ENCODE measurements at places on chromosomes 4 and X.

- DNase-seq = no peak
Observed at GRCh38 chr4:150126864-150127203, 48.6 kb downstream of the DCLK2 start.

DNA sequence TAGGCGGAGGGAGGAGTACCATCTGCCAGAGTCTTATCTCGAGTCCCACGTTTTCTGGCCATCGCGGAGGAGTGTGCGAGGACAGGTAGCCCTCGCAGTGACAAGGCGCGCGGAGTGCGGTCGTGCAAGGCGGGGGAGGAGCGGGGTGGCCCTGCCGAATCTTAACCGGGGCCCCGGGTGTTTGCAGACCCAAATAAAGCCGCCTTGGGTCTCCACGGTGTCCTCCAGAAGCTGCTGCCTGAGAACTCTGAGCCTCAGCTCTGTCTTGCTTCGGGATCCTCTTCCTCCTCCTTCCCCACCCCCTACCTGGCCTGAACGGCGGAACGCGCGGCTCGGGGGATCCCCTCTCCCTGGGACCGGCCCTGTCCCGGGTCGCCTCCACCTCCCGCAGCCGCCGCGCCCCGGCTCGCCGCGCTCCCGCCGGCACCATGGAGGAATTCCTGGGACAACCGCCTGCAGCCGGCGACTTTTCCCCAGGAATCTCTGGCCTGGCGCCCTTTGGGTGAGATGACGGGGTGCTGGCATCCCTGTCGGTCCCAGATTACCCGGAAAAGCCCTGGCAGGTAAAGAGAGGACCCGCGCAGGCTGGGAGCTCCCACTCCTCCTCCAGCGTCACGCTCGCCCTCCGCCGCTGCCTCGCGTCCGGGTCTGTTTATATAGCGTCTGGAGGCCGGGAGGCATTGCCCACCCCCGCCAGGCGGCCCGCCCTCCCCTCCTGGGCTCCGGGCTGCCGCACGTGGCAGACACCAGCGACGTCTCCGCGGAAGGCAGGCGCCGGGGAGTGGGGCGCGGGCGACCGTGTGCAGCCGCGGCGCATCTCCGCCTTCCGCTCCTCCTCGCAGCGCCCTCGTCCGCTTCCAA, at the start of gene GALNTL6:
TSS of gene GALNTL6 (plus strand) at position 740 of the 861 bp plus-strand sequence.
- DNase-seq = no peak

- no peak for DNase-seq
Observed at GRCh38 chrX:150080497-150080896, 142.2 kb upstream of the EOLA2 start.

DNA sequence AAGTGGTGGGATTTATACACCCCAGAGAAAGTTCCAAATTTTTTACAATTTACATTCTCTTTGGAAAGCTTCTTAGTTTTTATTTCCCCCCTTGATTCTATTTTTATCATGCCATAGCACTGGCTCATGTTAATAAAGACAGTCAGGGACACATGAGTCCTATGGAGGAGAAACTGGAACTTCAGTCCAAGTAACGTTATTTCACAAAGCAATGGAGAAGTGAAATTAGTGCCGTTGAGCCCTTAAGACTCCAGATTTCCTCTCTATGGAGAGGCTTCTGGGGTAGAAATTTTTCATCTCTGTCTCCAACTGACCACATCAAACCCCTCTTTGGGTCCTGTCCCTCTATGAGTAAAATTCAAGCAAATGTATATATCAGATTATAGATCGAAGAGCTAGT, 12.8 kb upstream of the TASL start:
- DNase-seq = no peak

DNA sequence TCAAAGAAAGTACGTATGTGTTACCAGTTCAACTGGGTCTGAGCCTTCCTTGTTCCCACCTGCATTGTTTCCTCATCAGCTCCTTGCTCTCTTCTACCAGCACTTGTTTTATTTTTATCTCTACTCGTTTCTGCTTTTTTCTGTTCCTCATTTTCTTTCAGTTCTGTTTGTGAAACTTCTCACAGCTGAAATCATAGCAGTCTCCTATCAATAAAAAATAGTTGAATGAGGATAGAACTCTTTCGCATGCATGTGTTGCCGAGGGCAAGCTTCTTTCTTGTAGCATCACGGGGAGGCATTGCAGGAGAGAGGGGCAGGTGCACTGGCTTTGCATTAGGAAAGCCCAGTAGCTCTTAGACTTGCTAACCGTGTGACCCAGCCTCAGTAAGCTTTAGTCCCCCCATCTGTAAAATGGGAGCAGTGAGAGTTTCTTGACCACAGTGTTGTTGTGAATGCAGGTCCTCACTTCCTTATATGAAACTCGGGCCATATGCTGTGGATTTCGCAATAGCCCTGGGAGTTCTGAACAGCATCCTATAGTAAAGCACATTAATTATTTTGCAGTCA, 24.7 kb downstream of the OFD1 start:
- no peak for DNase-seq

- no peak for DNase-seq
Observed at GRCh38 chrX:93874554-93874953, 200.5 kb downstream of the FAM133A start.

DNA sequence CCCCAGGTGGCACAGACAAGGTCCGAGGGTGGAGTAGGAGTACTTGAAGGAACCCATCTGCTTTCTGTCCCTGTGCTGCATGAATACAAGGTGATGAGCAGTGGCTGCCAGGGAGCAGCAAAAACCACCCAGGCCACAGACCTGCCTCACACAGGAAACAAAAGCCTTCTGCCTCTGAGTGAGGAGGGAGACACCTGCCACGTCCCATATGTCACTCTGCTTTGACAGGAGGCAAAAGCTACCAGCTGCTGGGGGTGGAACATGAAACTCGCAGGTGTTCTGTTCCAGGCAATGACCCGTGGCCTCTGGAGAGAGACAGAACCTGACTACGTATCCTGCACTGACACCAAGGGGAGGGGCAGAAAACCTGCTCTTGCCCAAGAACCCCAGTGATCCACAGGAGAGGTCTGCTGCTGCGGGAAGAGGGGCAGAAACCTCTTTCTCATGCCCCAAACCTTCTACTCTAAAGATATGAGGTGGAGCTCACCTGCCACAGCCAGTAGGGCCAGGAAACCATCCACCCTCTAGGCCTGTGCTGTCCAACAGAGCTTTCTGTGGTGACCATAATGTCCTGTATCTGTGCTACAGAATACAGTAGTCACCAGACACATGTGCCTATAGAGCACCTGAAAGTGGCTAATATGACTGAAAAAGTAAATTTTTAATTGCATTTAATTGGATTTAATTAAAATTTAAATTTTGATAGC, 172.9 kb downstream of the PRDM5 start:
- DNase-seq = no peak

GRCh38 chr4:146245850-146246249, 31.5 kb downstream of the REELD1 start:
- no peak for DNase-seq

DNA sequence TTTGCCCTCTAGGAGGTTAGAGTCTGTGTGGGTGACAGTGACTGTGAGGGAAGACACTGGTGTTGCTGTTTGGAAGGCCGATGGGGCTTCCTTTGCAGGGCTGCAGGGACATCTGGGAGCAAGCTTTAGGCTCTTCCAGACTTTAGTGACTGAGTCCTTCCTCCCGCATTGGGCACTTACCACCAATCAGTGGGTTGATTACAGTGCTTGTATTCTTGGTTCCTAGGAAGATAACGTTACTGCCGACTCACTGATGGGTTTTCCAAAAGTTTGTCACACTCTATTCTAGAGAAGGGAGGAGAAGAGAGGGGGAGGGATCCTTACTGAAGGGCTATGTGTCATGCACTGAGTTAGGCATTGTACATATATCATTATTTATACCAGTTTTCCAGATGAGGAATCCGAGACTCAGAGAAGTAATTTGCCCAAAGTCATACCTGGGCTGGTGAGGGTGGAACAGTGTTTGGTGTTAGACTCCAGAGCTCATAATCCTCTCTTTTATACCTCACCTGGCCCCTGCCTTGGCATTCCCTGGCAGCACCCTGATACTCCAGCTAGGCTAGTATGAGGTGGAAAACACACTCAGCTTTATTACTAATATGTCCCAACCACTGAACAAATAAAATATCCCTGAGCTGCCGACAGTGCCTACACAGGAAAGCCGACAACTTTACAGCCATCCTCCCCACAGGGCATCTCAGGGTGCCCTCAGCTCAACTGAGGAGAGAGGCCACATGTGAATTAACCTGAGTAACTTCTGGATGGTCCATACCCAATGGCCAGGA, 3.8 kb downstream of the CHST7 start:
- DNase-seq = no peak

GRCh38 chrX:136210243-136210642, 41.0 kb downstream of the MAP7D3 start:
- DNase-seq = no peak

GRCh38 chr4:176467001-176467400, 147.2 kb downstream of the SPCS3 start:
- no peak for DNase-seq

DNA sequence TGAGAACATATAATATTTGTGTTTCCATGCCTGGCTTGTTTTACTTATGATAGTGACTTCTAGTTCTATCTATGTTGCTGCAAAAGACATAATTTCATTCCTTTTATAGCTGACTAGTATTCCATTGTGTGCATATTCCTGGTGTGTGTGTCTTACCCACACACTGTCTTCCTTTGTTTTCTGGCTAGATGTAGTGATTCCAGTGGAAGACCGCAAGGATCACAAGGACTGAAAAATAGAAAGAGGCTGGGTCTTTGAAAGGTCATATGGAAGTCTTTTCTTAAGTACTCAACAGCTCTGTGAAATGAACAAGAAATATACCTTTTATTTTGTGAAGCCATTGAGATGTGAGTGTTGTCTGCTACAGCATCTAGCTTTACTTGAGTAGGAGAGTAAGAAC, 29.4 kb upstream of the TAB3 start:
- DNase-seq = no peak

GRCh38 chr4:16136827-16137226, 53.0 kb upstream of the PROM1 start:
- no peak for DNase-seq

DNA sequence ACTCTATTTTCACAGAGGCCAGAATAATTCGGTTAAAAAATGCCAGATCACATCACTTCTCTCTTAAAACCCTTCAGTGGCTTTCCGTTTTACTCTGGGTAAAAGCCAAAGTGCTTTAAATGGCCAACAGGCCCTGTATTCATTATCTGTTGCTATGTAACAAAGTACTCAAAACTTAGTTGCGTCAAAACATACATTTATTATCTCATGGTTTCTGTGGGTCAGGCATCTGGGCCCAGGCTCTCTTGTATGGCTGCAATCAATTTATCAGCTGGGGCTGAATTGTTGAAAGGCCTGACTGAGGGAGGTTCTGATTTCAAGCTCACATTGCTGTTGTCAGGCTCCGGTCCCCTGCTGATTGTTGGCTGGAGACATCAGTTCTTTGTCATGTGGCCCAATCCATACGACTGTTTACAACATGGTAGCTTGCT, 72.7 kb upstream of the H2AZ1 start:
- no peak for DNase-seq

GRCh38 chrX:9746148-9746888, 19.3 kb downstream of the GPR143 start:
- DNase-seq = no peak

DNA sequence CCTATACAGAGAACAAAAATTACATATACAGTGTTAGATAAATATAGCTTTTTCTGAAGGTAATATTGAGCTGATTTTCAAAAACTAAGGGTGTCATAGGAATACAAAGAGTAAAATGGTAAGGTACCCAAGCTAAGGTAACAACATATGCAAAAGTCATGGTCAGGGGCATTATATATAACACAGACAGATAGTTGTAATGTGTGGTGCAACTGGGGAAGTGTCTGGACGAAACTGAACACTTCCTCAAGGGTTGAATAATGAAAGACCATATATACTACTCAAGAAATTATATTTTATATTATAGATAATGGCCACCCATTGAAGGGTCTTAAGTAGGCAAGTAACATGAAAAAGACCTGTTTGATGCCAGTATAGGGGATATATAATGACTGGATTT, 262.1 kb upstream of the CXXC4 start:
- DNase-seq = no peak

- DNase-seq = no peak
Observed at GRCh38 chr4:86306816-86307215, 53.0 kb downstream of the MAPK10 start.

All from effector CD4-positive, alpha-beta T cell (primary cell).